Ureter (tissue), 1 donor: ENCODE measurements at places on chromosomes 13 and 19. TPM values are rescaled to one million over a fixed set of nuclear protein-coding genes. Genes with fewer than 3 reads are reported as not detected.

IL4I1 gene
- 1.9 TPM for total RNA-seq

CATSPERD gene
- total RNA-seq: not detected

PTPRH gene
- total RNA-seq: 1.3 TPM

MBD3L2B gene
- total RNA-seq: not detected

ZNF610 gene
- total RNA-seq: 6.9 TPM

LENG9 gene
- total RNA-seq: 10.2 TPM

SIGLEC6 gene
- total RNA-seq: 2.2 TPM

TFDP1 gene
- total RNA-seq: 54.9 TPM

SGCG gene
- total RNA-seq: 0.55 TPM

CERS1 gene
- total RNA-seq: 0.55 TPM

LRRC63 gene
- total RNA-seq: 0.83 TPM

ZFP36 gene
- total RNA-seq: 230 TPM

TMEM255B gene
- total RNA-seq: 20.6 TPM

TEKTIP1 gene
- 6.4 TPM for total RNA-seq

CD33 gene
- 4.0 TPM for total RNA-seq

SELENOV gene
- total RNA-seq: not detected

ZNF780A gene
- 31.3 TPM for total RNA-seq

GRCh38 chr13:109707044-109707741 is 79.2 kb downstream of the IRS2 start:
- DNase-seq: no peak

DNA sequence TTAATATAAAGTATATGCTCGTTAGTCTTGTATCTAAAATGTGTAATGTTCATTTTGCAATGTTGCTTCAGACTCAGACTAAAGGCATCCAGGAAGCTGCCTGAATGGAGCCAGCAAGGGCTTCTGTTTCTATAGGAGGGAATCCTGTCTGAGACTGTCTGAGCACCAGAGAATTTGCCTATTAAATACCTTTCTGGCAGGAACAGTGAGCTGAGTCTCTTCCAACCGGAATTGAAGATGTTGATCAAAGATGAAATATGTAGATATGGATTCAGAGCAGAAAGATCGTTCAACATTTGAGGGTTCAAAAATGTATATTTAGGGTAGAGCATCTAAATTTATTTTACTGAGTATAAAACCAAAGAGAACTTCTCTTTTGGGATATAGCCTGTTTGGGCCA is 20.9 kb downstream of the MYO16 start:
- DNase-seq: no peak

DNA sequence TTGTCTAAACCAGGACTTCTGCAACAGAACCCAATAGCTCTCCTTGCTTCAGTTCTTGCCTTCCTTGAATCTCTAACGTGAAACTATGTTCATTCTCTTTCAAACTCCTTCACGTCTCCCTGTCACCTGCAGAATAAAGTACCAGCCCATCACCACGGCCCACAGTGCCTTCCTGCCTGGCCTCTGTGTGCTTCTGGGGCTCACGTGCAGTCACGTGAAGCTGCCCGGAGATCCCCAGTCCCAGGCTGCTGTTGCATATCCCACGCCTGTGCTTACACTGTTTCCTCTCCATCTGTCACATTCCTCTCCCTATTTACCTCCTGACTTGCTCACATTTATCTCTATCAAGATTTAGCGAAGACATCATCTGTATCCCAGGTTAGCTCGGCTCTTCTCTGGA is 102.8 kb downstream of the STARD13 start:
- no peak for DNase-seq

- no peak for DNase-seq
Measured at GRCh38 chr13:50205581-50205980, 190.3 kb downstream of the KCNRG start.

DNA sequence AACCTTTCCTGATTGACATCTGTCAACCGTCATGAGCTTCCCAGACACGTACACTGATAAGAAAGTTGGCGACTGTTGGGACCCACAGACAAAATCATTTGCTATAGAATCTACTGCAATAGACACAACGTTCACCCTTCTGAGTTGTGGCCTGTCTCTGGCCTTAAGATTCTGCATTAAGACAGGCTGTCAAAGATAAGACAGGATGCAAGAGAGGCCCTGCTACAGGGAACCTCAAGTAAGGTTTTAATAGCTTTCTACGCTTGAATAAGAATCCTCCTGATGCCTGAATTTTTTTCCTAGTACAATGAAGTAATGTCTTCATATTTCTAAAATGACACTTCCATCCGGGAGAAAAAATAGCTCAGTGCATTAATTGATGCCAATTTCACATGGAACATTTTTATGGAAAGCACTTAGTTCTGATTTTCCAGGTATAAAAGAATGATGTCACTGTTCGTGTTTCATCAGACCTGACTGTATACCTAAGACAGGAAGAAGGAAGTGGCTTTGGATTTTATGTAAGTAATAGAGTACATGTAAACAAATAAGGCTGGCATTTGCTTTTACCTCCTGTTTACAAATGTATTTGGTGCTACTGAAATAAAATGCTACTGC is 275.2 kb upstream of the GPC6 start:
- no peak for DNase-seq

DNA sequence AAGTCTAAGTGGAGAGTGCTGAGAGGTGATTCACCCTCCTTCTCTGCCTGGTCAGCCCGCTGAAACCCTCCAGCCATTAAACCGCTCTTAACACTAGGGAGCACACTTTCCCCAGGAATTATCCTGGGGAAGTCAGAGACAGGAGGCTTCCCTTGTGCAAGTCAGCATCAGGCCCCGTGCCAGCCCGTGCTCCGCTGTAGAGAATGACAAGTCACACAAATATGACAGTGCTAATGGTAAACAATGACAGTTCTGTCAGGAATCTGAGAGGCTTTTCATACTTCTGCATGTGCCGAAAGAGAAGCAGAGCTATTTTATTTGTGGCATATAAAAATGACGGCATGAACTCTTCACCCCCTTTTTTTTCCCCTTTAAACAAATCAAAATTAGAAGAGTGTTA is 816.9 kb upstream of the SLC10A2 start:
- peak; percentile 81 for DNase-seq

DNA sequence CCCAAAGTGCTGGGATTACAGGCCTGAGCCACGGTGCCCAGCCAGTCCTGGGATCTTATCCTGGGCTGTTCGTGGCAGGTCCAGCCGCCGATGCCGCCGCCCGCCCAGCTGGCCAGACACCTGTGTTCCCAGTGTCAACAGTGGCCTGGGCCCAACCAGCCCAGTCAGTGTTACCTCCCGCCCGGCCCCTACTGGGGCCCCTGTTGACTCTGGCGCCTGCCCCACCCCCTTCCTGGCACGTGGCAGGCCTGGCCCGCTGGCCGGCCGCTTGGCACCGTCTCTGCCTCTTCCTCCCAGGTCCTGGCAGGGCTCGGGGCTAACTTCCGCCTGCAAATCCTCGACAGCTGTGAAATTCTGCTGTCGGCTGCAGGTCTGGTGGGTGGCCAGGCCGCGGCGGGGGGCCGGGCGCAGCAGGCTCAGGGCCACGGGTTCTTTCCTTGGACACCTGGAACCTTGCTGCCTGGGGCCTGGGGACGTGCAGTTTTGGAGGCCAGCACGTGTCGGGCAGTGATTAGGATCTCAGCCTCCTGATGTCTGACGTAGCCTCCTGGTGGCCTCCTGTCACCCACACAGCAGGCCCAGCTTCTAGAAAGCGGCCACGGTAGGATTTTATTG is 9.1 kb downstream of the ARID3A start:
- DNase-seq: peak; percentile 90

DNA sequence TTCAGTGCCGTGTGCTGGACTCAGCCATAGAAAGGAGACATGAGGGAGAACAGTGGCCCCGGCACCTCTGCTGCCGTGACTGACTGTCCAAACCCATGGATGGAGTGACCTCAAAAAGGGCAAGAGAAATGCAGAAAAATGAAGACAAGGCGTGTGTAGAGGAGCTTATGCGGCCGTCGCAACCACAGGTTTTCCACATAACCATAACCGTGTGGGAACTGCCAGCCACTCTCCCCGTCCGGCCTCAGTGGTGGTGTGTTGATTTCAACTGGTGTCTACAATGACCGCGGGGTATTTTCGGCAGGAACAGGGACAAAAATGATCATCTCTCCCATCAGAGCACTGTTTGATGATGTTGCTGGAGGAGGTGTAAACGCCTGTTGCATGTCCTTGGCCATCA is 42.9 kb upstream of the F7 start:
- no peak for DNase-seq

DNA sequence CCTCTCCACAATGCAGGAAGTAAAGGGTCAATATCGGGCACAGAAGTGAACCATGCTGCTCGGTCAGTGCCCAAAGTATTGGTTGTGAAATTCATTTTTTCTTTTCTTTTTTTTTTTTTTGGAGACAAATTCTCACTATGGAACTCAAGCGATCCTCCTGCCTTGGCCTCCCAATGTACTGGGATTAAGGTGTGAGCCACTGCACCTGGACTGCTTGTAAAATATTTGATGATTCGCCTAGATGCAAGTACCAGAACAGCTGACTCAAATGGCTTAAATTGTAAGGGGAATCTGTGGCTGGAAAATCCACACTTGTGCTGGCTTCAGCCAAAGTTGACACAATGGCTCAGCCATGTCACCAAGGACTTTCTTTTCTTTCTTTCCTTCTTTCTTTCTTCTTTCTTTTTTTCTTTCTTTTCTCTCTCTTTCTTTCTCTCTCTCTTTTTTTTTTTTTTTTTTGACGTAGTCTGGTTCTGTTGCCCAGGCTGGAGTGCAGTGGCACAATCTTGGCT is 43.7 kb downstream of the NUMBL start:
- DNase-seq: no peak

DNA sequence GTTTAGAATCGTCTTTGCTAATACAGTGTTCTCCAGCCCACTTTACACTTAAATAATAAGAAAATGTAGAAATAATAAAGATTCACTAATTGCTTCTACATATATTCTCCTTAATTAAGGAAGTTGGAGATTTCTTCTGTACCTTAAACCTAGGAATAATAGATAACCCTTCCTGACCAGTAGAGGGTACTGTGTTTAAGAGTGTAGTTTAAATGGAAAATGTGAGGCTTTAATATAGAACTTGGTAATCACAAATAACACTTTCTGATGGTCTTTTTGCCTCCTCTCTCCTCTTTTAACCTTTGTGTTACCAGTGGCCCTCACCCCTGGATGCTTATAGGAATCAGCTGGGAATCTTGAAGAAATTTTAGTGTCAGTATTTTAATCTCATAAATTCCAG is 20.7 kb downstream of the POMP start:
- no peak for DNase-seq

GRCh38 chr13:41588899-41589298 is 131.5 kb downstream of the RGCC start:
- no peak for DNase-seq

GRCh38 chr19:50890422-50891252 is 17.4 kb downstream of the KLK2 start:
- no peak for DNase-seq

GRCh38 chr19:56099638-56100539 is 21.2 kb downstream of the ZNF787 start:
- DNase-seq: no peak

- peak; percentile 85 for DNase-seq
Measured at GRCh38 chr19:42295831-42296525, 6.0 kb upstream of the PRR19 start.

GRCh38 chr13:39888865-39889810 is 233.7 kb downstream of the COG6 start:
- no peak for DNase-seq

- no peak for DNase-seq
Measured at GRCh38 chr13:66430269-66430668, 799.9 kb downstream of the PCDH9 start.

- DNase-seq: no peak
Measured at GRCh38 chr13:30743319-30744055, 8.1 kb downstream of the ALOX5AP start.

DNA sequence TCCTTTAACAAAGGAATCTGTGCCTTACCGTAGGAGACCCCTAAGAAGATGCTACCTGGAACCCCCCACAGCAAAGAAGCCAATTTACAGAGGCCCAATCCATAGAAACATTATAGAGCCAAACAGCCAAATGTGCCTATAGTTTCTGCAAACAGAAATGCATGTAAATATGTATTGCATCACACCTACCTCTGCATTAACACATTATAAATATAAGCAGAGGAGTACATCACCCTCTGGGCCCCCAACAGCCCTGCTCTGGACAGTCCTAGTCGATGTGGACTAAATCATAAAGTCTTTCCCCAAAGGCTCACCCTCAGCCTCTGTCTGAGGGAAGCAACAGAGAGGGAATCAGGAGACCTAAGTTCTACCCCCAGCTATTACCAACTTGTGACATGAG is 25.7 kb downstream of the ZNF541 start:
- no peak for DNase-seq

- DNase-seq: peak; percentile 72
Measured at GRCh38 chr19:52923778-52924593, 758 bp upstream of the ZNF888 start.

DNA sequence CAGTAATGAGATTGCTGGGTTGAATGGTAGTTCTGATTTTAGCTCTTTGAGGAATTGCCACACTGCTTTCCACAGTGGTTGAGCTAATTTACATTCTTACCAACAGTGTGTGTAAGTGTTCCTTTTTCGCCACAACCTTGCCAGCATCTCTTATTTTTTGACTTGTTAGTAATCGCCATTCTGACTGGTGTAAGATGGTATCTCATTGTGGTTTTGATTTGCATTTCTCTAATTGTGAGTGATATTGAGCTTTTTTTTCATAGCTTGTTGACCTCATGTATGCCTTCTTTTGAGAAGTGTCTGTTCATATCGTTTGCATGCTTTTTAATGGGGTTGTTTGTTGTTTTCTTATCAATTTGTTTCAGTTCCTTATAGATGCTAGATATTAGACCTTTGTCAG is 245.0 kb downstream of the MTUS2 start:
- DNase-seq: no peak

- DNase-seq: no peak
Measured at GRCh38 chr13:19597523-19597922, 35.9 kb upstream of the MPHOSPH8 start.

GRCh38 chr19:55304980-55305379 is 20.2 kb downstream of the TMEM150B start:
- DNase-seq: no peak
